ENCODE measurements at places on chromosomes 6 and 20.

DNA sequence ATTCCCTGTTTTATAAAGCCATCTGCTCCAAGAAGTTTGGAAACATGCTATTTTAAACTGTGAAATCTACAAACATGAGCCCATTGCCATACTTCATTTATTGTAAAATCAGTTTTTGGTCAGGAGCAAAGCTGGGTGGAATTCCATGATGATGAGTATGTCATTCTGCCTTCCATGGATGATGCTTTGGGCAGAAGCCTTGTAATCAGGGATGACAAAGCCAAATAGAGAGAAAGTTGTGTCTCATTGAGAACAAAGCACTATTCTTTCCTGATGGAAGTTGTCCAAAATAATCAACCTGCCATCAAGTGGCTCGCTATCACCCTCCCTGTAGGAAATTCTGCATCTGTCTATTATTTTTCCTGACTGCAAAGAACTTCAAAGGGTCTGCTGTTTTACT lies 313.0 kb upstream of the DEFB112 start:
- DNase-seq, result no peak

GRCh38 chr20:59144179-59144830 lies 19.3 kb upstream of the ZNF831 start:
- no peak for DNase-seq

DNA sequence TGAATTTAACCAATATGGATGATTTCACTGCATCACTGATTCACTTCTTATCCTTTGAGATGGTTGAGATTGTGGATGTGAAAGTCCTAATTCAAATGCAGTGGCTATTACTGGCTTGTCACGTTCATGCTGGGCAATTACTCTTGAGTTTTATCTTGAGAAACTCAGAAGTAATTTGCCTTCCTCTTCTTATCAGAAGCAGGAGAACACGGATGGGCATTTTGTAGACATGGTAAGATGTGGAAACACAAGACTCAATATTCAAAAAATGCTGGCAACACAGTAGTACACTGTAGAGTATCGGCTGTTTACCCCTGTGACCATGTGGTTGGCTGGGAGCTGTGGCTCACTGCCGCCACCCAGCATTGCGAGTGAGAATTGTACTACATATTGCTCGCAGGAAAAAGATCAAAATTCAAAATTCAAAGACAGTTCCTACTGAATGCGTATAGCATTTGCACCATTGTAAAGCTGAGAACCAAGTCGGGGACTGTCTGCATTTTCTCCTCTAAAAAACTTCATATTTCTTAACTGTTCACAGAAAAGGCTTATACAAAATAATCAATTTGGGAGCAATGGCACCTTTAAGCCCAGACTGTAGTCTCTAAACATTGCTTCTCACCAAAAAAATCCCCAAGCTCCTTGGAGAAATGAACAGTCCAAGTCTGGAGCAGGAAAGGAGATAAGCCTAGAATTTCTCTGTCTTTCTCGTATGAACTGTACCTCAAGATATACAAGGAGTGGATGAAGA lies 61.9 kb upstream of the ELOVL5 start:
- DNase-seq, result no peak

DNA sequence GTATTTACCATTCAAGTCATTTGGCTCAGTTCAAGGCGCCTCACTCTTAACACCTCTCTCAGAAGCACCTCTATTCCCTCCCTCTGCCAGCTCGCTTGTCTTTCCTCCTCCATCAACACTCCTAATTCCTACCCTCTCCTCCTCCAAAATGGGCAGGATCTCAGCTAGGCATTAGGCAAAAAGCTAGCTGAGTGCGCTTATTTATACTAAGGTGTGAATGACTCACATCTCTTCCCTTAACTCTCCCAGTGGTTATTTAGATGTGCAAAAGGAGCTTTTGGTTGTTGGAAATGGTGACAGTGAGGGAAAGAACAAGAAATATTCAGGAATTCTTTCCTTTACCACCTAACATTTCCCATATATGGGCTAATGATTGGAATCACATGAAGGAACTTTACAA lies 29.1 kb downstream of the PACSIN1 start:
- DNase-seq, result no peak

GRCh38 chr20:15523400-15523799 lies 1049.8 kb downstream of the KIF16B start:
- DNase-seq, result no peak

DNA sequence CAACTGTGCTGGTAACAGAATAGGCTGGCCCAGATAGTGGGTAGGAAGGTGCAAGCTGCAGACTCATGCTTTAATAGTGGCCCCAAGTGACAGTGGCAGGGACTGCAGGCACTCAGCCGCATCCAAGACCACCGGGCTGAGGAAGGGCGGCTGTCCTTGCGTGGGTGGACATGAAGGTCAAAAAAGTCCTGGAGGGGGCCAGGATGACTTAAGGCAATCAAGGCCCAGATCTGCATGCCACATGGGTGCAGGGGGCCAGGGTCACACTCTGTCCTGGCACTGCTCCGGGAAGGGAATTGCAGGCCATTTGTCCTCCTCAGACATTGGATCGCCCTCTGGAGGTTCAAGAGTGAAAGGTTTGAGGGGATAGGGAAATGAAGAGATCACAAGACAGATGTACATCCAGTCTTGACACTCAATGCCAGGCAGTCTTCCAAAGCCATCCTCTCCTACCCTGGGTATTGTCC lies 10.4 kb upstream of the VNN2 start:
- DNase-seq, result no peak

DNA sequence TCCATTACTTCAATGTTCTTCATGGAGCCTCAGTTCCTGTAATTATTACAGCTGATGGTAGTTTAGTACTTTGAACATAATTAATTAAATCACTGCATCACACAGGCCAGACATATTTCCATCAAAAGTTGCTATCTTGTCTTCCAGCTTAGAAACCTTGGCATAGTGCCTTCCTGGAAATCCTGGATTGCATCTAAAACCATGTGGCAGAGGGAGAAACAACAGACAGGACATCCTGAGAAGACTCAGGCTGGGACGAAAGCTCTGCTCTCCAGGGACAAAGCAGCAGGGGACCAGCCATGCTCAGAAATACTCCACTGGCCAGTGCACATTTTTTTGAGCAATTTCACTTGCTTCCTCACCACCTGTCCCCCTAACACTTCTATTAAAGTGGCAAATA lies 55.3 kb downstream of the TBX18 start:
- no peak for DNase-seq

- no peak for DNase-seq
These were observed 49.9 kb downstream of the TGM2 start for GRCh38 chr20:38115205-38115604.

DNA sequence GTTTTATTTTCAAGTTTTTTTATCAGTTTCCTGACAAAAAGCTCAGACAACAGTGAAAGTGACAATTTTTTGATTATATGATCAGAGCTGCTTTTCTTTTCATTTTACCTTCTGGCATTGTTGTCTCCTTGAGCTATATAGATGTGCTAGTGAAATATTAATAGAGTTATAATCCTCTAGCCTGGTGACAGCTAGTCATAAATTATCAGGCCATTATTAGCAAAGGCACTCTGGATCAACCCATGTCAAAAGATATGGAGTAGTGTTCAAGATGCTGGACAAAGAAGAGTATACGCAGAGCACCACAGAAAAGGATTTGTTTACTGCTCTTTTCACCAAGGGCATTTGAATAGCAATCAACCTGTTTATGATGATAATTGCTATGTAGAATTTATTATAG lies 1230.1 kb downstream of the HACE1 start:
- DNase-seq, result no peak

DNA sequence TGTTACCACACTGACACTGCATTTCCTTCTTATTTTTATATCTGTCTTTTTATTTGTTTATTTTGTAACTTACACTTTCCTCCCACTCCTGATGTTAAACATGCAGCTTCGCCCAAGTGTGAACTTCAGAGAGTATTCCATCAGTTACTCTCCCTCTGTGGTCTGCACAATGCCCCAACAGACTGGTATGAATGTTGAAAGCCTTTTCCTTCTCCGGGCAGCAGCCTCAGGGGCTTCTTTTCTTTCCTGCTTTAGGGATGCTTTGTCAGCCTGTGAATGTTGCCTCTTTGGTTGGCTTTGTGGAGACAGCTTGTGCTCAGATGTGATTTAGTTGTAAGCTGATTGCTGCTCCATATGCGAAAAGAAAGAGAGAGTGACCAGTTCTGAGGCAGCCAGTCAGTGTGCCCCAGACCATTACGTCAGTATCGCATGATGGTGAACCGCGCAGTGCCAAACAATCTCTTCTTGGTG lies 44.0 kb downstream of the SMPDL3A start:
- DNase-seq, result no peak

GRCh38 chr20:4025679-4026078 lies 10.3 kb upstream of the RNF24 start:
- no peak for DNase-seq

DNA sequence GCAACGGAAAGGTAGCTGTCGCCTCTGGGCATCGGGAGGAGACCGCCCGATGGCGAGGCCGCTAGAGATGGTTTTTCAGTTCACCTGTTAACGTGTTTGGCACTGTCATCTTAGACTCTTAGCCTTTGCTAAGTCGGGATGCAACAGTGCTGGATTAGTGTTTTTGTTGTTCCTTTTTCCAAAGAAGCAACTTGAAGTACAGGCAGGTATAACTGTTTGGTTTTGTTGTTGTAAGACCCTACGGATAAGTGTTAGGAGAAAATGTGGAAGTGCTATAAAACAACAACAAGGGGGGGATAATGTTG lies 723 bp downstream of the MANEA start:
- DNase-seq, result no peak

- DNase-seq, result peak; percentile 73
These were observed 52.7 kb downstream of the TRAF3IP2 start for GRCh38 chr6:111552958-111553357.

DNA sequence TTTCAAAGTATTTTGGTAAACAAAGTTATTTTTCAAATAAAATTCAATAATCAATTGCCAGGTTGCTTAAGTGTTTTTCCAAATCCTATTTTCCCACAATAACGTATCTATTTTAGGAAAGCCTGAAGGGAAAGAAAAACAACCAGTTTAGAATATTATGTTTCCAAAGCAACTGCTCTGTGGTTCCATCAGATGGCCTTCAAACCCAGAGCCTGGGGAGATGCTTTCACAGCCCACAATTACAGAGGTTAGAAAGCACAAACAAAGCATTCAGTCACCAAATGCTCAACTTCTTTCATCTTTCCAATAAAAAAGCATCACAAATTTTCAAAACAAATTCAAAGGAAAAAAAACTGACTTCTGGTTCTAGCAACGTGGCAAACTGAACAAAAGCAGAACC lies 66.0 kb downstream of the ELOVL5 start:
- no peak for DNase-seq

DNA sequence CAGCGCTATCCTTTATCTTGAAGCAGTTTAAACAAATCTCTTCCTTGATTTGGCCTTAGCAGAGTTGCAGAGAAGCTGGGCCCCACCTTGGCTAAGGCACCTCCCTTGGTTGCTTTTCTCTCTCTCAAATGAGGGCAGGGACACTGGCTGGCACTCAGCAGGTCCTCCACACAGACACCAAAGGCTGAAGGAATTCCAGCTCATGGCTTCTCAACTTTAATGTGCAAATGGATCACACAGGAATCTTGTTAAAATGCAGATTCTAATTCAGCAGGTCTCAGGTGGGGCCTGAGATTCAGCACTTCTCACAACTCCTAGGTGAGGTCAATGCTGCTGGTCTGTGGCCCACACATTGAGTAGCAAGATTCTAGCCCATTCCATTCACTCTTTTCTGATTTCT lies 25.7 kb downstream of the RIMS4 start:
- DNase-seq, result no peak
